HFF-Myc (cell line): ENCODE measurements at places on chromosomes 13 and 19.

GRCh38 chr19:47758443-47758804, 13.1 kb downstream of the NOP53 start:
- no peak for DNase-seq

GRCh38 chr19:54133312-54133956, 4.1 kb upstream of the CNOT3 start:
- DNase-seq, result no peak

GRCh38 chr13:77928909-77929308, 10.3 kb upstream of the EDNRB start:
- DNase-seq, result no peak

DNA sequence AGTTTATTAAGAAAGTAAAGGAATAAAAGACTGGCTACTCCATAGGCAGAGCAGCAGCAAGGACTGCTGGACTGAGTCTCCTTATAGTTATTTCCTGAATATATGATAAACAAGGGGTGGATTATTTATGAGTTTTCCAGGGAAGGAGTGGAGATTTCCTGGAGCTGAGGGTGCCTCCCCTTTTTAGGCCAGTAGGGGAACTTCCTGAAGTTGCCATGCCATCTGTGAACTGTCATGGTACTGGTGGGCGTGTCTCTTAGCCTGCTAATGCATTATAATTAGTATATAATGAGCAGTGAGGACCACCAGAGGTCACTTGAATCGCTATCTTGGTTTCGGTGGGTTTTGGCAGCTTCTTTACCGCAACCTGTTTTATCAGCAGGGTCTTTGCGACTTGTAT, 13.5 kb downstream of the ZSCAN5A start:
- DNase-seq, result no peak

DNA sequence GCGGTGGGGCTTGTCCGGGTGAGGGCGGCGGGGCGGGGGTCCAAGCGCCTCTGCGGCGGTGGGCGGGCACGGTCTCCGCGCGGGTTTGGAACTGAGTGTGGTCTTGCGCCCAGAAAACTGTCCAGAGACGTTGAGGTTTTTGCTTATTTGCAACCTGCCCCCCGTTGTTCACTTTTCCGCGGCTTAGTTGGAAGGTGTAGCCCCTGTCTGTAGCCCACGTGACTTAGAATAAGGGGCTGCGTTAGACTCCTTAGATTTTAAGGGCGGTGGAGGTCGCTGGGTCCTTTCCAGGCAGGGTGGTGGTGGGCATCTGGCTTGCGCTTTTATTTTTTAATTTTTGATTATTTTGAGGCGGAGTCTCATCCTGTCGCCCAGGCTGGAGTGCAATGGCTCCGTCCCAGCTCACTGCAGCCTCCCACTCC, 748 bp downstream of the RPS15 start:
- no peak for DNase-seq

DNA sequence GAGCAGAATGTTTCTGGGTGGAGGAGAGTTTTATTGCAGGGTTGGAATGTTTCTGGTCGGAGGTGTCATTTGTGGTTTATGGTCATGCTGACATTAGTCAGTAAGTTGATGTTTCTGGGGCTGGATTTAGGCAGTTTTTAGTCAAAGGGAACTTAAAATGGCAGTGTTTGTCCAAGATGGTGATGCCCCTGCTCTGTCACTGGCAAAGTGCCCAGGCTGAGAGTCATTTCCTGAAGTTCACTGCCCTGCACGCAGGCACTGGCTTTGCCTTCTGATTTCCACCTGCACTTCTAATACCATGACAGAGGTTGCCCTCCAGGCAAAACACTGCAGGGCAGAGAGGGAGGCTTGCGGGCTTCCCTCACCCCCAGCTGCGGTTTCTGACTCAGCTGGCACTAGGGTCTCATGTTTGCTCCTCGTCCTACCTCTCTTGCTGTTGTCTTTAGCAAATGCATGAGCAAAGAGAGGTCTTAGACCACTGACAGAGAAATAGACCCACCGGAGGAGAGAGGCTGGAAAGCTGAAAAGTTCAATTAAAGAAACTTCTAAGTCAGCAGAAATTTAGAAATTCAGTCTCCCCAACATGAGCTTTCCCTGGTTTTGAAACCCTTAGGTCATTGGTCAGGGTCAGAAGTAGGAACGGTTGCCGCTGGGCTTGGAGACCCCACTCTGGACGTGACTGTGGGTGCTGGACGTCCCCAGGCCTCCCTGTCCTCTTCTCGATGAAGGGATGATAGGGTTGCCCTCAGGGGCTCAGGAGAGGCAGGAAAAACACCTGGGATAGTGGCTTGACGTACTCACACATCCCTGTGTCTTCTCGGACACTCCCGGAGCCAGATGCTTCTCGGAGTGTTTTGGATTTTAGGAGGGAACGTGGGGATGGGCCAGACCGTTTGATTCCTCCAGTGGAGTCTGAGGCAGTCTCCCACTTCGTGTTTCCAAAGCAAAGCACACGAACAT, 26.3 kb downstream of the TMEM255B start:
- peak; percentile 65 for DNase-seq

DNA sequence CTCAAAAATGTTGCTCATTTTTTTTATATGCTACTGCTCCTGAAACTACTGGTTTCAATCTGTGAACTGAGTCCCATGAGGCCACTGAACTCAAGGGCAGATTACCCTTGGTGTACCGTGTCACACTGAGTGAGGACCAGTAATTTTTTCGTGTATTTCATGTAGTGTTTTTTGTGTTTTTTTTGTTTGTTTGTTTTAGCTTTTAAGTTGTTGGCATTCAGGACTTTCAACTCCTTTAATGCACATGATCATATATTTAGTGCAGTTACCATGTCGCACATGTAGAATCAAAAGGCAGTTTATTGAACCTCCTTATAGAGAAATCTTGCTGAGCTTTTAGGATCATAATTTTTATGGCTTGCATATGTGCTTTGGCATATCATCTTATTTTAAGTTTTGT, 58.0 kb downstream of the TPT1 start:
- DNase-seq, result no peak

DNA sequence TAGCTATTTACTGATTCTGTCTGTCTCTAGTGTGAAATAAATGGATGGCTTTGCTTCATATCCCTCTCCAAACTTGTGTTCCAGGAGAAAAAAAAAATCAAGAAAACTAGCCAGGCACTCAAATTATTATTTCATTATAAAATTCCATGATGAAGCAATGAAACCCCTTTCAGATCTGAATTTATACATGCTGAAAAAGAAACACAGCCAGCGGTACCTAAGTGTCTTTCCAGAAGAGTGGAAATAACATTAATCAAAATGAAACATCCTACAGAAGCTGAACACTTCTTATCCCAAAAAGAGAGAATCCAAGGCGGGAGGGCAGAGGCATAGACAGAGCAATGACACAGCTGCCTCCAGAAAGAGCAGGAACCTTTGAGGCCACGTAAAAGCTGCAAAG, 15.9 kb downstream of the ENOX1 start:
- no peak for DNase-seq

- DNase-seq, result no peak
Measured at GRCh38 chr19:18349524-18350128, 9.2 kb downstream of the PGPEP1 start.

GRCh38 chr19:7862413-7862951, 11.7 kb downstream of the PRR36 start:
- DNase-seq, result no peak

- no peak for DNase-seq
Measured at GRCh38 chr19:54430306-54431254, 15.3 kb downstream of the TTYH1 start.

DNA sequence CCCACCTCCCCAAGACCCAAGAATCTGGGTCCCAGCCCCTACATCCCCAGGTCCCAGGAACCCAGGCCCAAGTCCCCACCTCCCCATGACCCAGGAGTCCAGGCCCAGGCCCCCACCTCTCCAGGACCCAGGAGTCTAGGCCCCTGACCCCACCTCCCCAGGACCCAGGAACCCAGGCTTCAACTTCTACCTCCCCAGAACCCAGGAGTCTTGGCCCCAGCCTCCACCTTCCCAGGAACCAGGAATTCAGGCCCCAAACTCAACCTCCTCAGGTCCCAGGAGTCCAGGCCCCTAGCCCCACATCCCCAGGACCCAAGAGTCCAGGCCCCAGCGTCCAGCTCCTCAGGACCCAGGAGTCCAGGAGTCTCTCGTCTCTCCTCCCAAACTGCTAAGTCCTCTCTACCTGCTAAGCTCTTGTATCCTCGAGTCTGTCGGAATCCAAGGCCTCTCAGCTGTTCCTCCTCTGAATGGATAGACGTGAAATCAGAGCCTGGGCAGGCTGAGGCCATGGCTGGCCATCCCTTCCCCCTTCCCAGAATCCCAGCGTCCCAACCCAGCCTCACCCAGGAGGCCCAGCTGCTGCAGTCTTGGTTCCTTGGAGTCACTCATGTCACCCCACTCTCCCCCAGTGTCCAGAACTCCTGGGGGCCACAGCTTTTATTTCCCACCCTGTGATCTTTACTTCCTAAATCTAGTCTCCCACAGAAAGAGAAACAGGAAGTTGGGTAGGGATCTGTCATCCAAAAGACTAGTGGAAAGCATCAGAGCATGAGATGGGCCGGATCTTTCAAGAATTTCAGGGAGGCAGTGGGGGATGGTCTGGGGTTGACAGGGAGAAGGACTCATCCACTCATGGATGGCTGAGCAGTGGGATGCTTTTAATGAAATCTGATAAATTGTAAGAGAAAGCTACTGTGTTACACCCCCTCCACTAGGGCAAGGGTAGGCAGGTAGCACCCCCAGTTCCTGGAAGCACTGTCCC, at the start of gene CD209:
TSS of gene CD209 (minus strand) at position 632 of the 982 bp plus-strand sequence. CDS start at position 609, 23 bp downstream.
- no peak for DNase-seq
